Esophagus muscularis mucosa (tissue), 4 donors: ENCODE measurements at places on chromosomes 7 and 10.

GRCh38 chr7:153217032-153217431 is 457.5 kb downstream of the ACTR3B start:
- DNase-seq: no peak

DNA sequence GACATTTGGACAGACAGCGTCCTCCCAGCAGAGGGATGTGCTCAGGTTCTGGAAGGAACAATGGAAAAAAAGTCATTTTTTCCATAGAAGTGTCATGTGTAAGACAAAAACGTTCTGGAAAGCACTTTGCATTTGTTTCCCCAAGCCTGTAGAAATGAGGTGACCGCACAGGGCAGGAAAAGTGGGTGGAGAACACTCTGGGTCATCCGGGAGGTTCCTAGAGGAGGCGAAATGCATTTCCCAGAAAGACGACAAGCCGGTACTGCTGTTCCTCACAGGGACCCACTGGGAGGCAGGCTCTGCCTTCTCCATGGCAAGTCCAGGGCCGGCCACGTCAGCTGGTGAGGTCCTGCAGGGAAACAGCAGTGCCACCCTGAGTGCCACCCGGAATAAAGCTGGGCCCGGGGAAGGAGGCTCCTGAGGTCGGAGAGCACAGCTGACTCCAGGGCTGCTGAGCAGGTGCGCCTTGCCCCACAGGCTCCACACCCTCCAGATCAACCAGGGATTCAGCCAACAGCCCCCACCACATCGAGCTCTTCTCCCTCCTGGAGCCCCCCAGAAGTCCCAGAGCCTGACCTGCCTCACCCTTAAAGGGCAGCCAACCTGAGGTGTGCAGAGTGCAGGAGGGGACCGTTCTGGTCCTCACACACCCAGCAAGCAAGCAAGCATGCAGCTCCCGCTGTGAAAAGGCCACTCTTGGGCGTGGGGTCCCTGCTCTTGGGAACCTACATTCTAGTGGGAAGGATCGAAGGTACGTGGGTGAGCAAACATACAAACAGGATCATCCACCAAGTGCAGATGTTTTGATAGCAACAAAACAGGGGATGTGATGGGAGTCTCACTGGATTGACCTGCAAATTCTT is 28.8 kb upstream of the INPP5A start:
- no peak for DNase-seq

- DNase-seq: no peak
Observed at GRCh38 chr7:50356212-50356944, 51.9 kb downstream of the IKZF1 start.

GRCh38 chr10:91551856-91552255 is 81.0 kb downstream of the PPP1R3C start:
- DNase-seq: no peak

GRCh38 chr7:33593611-33594010 is 311.7 kb upstream of the BMPER start:
- no peak for DNase-seq

DNA sequence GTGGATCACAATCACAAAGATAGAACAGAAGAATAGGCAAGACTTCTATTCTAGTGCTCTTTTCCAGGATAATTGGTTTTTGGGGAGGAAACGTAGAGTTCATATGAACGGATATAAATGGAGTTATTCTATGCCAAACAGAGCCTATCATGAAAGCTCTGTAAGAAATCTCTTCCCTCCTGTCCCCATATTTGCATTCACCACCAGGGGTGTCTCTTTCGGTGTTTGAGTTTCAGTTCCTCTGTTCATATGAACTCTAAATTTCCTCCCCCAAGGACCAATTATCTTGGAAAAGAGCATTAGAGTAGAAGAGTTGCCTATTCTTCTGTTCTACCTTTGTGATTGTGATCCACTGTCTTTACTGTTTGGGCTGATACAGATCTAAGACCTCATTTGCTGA is 48.3 kb upstream of the CDC14C start:
- DNase-seq: no peak

DNA sequence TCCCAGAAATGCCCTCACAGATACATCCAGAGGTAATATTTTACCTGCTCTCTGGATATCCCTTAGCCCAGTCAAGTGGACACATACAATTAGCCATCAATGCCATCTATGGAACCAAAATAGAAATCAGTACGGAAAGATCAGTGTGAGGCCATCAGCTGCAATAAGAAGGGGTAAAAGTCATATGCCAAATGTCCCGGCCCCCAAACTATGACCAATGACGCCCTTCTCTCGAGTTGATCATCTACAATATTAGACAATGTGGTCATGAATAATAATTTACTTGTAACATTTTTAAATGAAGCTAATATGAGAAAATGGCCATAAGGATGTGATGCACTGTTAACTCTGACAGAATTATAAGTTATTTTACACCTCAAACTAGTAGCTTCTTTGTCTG is 588.9 kb downstream of the POM121L12 start:
- no peak for DNase-seq

DNA sequence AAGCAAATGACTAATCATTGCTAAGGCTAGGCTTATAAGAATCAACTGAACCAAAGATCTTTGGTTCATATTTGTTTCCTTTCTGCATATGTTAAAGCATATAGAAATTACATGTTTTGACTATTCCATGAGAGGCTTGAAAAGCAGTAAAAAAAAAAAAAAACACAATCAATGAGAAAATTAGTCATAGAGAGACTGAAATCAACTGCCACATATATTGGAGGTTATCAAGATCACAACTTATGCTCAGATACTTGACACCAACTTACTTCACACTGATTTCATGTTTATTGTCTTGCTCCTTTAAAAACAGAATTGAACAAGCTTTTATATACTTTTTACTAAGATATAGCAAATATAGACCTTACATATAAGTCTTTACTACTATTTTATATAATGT is 161.3 kb downstream of the TPK1 start:
- no peak for DNase-seq

GRCh38 chr10:130015075-130015695 is 51.1 kb upstream of the EBF3 start:
- peak; percentile 66 for DNase-seq

GRCh38 chr7:45118889-45119331 is 7.4 kb upstream of the TBRG4 start:
- DNase-seq: no peak

- no peak for DNase-seq
Observed at GRCh38 chr10:29689001-29689400, 54.2 kb upstream of the SVIL start.

GRCh38 chr7:139626817-139627216 is 103.3 kb downstream of the CLEC2L start:
- no peak for DNase-seq

- DNase-seq: peak; percentile 92
Observed at GRCh38 chr10:93199191-93199751, 125.6 kb downstream of the CYP26A1 start.

GRCh38 chr7:106219170-106219569 is 65.6 kb downstream of the NAMPT start:
- no peak for DNase-seq

- no peak for DNase-seq
Observed at GRCh38 chr10:29321656-29322055, 32.8 kb downstream of the LYZL1 start.

GRCh38 chr10:27659786-27660185 is 85.8 kb downstream of the MKX start:
- DNase-seq: no peak

GRCh38 chr7:108232076-108232475 is 101.9 kb upstream of the LAMB4 start:
- no peak for DNase-seq

- peak; percentile 91 for DNase-seq
Observed at GRCh38 chr10:17025444-17026295, 103.9 kb downstream of the CUBN start.

DNA sequence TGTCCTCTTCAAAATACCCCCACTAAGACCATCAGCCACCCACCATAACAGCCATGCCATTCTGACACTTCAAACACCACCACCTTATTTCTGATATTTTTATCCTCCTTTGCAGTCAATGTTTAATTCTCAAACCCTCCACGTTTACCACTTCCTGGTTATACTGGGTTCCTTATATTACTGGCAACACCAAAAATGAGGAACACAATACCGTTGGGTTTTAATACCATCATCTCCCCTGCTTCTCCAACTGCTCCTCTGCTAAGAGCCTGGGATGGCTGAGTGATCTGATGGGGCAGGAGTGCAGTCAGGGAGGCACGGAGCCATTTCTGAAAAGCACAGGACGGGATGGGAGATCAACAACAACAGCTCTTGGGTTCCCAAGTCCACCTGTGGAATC is 140.5 kb downstream of the CHCHD3 start:
- no peak for DNase-seq

GRCh38 chr7:138243430-138243829 is 167.2 kb downstream of the AKR1D1 start:
- DNase-seq: no peak

DNA sequence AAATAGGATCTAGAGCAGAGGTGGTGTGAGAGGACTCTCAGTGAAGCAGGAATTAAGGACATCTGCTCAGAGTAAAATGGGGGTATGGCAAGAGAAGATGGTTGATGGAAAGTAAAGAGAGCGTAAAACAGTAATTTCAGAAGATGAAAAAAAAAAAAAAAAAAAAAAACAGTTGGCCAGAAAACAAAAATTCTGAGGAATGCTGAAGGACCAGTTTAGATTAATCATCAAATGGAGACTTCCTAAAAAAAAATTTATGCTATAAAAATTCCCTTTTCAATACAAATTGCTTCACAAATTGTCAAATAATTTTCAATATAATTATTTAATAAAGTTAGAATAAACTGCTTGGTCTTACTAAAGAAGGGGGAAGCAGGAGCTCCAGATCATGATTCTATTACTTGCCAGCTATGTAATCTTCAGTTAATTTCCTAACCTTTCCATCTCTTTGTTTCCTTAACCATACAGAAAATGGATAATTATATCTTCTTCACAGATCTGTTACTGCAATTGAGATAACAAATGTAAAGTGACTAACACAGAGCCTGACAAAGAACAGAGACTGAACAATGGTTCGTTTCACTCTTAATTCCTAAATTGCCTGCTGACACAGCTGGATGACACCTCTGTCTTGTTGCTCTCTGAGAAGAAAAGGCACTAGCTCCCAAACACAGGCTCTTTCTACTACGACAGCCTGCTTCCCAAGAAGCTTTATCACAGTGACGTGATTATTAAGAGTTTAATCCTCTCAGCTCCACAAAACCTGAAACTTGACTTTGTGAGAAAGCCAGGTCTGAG is 64.9 kb upstream of the GPR22 start:
- DNase-seq: no peak

GRCh38 chr10:34743814-34744213 is 71.3 kb downstream of the PARD3 start:
- DNase-seq: no peak

- DNase-seq: no peak
Observed at GRCh38 chr7:130974794-130975193, 240.8 kb upstream of the KLF14 start.

DNA sequence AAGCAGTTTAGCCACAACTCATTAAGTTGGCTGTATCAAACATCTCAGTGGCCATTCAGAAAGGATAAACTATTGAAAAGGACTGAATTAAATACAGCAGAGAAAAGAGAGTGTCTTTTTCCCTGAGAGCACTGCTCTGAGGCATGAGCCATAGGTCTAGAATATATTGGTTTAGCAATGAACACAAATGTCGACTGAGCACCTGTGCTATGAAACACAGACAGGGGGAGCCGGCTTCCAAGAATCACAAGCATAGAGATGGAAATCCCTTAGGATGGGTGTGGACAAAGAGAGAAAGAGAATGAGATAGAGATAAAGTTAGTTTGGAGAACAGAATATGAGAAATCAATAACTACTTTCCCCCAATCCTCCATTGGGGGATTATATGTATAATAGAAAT is 54.8 kb downstream of the DGKI start:
- DNase-seq: no peak
